ENCODE measurements at places on chromosomes 4 and X.

GRCh38 chr4:111031001-111031579 is 408.2 kb upstream of the PITX2 start:
- no peak for DNase-seq

GRCh38 chr4:143357161-143357845 is 20.6 kb downstream of the GAB1 start:
- no peak for DNase-seq

GRCh38 chr4:54281054-54281766 is 52.1 kb downstream of the PDGFRA start:
- no peak for DNase-seq

GRCh38 chr4:139596034-139596683 is 40.1 kb upstream of the SETD7 start:
- no peak for DNase-seq

DNA sequence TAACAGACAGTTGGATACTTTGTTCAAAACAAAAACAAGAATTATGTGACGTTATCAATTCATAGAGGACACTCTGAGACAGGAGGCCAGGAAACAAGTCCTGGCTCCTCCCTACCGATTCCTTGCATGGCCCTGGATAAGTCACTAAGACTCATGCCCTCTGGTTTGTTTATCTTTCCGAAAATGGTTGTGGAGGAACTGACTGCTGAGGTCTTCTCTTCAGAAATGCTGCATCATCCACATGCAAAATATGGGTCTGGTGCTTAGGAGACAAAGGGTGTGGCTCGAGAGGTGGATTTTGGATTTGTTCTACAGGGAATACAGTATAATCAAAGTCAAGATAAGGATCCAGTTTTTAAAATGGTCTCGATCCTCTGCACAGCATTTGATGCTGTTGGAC is 130.9 kb downstream of the RELL1 start:
- no peak for DNase-seq

DNA sequence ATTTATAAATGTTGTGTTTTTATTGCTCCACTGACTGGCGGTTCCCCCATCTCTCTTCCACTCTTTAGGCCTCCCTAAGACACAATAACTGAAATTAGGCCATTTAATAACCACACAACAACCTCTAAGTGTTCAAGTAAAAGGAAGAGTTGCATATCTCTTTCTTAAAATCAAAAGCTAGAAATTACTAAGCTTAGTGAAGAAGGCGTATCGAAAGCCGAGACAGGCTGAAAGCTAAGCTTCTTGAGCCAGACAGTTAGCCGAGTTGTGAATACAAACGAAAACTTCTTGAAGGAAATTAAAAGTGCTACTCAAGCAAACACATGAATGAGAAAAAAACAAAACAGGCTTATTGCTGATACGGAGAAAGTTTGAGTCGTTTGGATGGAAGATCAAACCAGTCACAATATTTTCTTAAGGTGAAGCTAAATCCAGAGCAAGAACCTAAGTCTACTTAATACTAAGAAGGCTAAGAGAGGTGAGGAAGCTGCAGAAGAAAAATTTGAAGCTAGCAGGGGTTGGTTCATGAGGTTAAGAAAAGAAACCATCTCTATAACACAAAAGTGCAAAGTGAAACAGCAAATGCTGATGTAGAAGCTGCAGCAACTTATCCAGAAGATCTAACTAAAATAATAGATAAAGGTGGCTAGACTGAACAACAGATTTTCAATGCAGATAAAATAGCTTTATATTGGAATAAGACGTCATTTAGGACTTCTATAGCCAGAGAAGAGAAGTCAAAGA is 194.0 kb upstream of the TTC29 start:
- no peak for DNase-seq

DNA sequence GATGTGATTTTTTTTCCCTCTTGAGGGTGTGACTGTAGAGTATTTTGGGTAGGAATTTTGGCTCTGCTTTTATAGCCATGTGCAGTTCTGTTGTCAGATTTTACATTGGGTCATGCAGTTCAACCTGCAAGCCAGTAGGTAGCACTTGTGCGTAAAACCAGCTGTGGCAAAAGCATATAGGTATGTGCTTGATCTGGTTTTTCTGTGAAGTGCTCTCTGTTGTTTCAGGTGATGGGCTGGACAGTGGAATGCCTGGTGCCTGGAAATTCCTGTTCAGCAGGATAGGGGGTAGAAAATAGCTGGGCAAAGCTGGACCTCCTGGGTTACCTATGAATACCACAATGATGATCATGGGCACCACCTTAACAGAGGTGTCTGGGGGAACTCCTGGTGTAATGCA is 584.2 kb upstream of the PCDH10 start:
- DNase-seq, result no peak

- DNase-seq, result no peak
Measured at GRCh38 chrX:140065961-140066662, 100.8 kb upstream of the CXorf66 start.

DNA sequence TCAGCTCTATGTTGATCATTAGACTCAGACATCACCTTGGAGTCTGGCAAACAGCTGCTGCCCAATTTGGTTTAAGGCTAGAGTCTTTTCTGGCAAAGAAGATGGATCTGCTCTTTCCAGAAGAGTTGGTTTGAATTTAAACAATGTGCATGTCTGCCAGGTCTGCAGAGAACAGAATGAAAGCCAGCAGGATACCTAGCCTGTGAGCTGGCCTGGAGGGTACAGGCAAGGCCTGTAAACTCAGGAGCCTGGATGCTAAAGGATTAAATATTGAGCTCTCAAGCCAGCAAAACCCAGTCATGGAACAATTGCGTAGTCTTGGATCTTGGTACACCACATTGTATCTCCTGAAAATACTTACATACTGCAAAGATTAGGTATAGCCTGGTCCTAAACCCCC is 15.6 kb upstream of the PDLIM3 start:
- DNase-seq, result no peak

- no peak for DNase-seq
Measured at GRCh38 chr4:86608757-86609375, 14.8 kb downstream of the PTPN13 start.

DNA sequence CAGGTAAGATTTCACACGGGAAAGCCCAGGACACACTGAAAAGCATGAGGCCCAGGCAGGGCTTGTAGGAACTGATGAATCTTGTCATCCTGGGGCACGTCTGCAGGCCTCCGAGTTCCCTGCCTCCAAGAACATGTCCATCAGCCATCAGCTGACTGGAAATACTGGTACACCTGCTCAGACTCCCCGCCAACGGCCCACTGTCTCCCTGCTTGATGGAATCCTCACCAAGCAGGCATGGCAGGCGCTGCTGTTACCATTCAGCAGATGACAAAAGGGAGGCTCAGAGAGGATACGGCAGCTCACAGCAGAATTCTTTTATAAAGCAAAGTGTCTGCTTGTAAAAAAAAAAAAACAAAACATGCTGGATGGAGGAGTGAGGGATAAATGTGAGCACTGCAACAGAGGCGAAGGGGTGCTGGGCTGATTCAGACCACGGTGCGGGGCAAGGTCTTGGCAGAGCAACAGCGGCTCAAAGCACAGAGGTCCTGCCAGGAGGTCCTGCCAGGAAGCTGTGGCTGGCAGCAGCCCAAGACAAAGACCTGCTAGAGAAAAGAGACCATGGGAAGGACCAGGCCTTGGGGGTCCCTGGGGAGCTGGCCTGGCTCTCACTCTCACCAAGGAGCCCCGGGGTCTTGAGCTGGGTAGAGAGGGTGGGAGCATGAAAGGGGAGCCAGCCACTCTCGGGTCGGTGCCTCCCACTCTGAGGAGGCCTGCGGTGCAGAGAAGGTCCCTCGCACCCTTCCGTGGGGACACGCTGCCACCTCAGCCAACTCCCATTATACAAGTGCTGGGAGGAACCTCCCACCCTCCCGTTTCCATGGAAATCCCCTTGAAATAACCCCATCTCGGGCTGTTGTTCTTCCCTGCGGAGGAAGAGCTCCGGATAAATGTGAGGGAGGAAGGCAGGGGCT is 25.6 kb downstream of the PPP2R2C start:
- DNase-seq, result no peak

DNA sequence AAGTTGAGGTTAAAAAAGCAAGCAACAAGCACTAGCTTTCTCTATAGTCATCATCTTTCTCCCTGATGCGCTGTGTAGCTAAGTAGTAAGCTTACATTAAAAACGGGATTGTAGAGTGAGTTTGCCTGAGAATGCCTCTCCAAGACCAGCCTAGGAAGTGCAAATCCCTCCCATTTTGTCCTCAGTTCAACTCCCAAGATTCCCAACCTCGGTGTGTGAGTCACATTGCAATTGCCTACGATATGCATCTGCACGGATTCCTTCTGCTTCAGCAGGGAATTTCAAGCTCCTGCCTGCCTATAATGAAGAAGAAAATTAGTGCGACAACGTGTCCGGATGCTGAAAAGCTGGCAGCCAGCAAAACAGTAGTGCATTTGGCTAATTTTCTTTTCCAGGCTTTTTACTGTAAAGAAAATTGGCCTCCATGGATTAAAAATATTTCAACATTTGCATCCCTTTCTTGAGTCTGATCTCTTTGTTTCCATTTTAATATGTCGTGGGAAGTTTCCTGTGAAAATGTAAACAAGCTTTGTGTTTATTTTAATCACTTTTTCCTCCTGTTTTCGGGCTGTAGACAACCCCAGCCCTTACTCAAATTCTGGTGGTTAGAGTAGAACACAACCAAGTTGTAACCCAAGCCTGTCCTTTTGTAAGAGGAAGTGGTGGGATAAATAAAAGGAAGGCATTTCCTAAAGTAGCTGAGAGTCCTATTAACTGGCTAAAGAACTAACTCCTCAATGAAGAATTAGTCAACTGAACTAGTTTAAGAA is 58.4 kb upstream of the TET2 start:
- no peak for DNase-seq

GRCh38 chr4:61866378-61867030 is 666.4 kb downstream of the ADGRL3 start:
- DNase-seq, result no peak

DNA sequence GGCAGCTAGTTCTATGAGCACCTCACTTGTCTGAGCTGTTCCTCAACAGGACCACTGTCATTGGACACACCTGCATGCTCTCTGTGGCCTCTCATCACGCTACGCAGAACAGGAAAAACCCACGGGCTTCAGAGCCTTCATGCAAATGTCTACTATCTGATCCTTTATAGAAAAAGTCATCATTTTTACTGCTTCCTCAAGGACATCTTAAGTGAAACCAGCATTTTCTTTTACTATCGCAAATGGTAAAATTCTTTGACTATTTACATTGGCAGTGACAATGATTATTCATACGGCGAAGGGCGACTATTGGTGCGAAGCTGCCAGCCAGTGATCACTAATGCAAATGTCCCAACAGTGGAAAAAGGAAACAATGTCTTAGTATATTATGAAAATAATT is 147.0 kb downstream of the AFAP1 start:
- no peak for DNase-seq

DNA sequence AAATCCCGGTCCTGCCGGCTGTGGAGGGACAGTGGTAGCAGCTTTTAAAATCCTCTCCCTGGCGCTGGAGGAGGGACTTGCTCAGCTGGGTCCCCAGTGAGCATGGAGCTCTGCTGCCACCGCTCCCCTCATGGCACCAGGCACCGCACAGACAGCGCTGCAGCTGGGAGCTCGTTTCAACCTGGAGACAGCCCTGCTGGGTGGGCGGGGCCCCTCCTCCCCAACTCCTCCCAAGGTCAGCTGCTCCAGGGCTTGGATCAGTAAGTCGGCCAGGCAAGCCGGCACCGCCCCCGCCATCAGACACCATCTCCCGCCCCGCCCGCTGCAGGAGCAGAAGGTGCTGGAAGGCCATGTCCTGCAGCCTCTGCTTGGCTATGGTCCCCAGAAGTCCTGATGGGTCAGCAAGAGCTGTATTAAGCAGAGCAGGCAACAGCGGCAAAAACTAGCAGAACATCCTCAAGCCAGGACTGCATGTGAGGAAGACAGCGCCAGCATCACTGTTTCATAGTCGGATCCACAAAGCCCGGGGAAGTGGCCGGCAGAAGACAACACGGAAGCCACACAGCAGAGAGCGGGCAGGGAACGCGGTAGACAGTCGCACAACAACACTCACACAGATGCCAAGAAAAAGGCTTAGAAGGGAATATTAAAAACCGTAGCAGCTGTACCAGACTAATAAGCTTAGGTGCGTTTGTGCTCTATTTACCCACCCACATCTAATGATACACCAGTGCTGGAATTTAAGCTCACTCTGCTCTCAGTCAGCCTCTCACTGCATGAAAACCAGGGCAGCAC is 16.2 kb downstream of the ZFYVE28 start:
- no peak for DNase-seq

All from CD4-positive, alpha-beta T cell treated with Interleukin-15 for 4 hours (primary cell).